ENCODE measurements at places on chromosomes 3 and 15. TPM values are rescaled to one million over a fixed set of nuclear protein-coding genes. Genes with fewer than 3 reads are reported as not detected.

The SPINT1 gene
- total RNA-seq = 274 TPM

The ALPK3 gene
- under 0.01 TPM for total RNA-seq

The GRK7 gene
- total RNA-seq = not detected

The MRPS11 gene
- 23.4 TPM for total RNA-seq

The RLBP1 gene
- total RNA-seq = 0.96 TPM

The SUSD5 gene
- under 0.01 TPM for total RNA-seq

The COL6A5 gene
- not detected for total RNA-seq

The TM6SF1 gene
- 2.8 TPM for total RNA-seq

The CCDC54 gene
- not detected for total RNA-seq

The RAB5A gene
- total RNA-seq = 60.7 TPM

The NPRL2 gene
- total RNA-seq = 18.3 TPM
